ENCODE measurements at places on chromosomes 5 and 9. TPM values are rescaled to one million over a fixed set of nuclear protein-coding genes. Genes with fewer than 3 reads are reported as not detected.
A peak's percentile ranks its signal among the peaks of the same experiment; 100 is the strongest.

DNA sequence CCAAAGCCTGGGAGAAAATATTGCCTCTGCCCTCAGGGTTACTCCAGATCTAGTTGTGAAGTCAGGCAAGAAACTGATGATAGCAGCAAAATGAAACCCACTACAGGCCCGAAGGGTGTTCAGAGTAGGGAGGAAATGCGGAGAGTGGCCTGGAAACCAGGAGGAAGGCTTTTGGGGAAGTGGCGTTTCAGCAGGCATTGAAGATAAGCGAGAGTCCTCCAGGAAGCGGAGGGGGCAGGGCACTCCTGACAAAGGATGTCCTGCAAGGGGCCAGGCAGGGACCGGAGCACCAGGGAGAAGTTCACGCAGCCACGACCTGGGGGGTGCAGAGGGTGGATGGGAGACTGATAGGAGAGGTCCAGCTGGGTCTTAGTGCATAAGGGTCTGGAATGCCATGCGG is 7.8 kb upstream of the FOXI1 start:
- DNase-seq: no peak
- H3K4me3 ChIP-seq: no peak overlapping the region
- H3K27ac ChIP-seq: no peak overlapping the region
- no peaks in the 10 kb centered on the region for H3K36me3 ChIP-seq
- peaks cover 11% of the 10 kb centered on the region for H3K4me1 ChIP-seq

PCDHB6 gene
- total RNA-seq: 1.5 TPM

GRCh38 chr9:126125992-126126409 is 200.6 kb upstream of the MVB12B start:
- H3K4me1 ChIP-seq: no peaks in the 10 kb centered on the region
- no peaks in the 10 kb centered on the region for H3K27me3 ChIP-seq
- H3K36me3 ChIP-seq: no peaks in the 10 kb centered on the region
- no peak overlapping the region for H3K4me3 ChIP-seq

- no peaks in the 10 kb centered on the region for H3K36me3 ChIP-seq
- H3K27ac ChIP-seq: no peak overlapping the region
- peaks cover 9% of the 10 kb centered on the region for H3K4me1 ChIP-seq
- no peaks in the 10 kb centered on the region for H3K27me3 ChIP-seq
- DNase-seq: no peak
Observed at GRCh38 chr9:94956731-94957130, 230.2 kb downstream of the AOPEP start.

- no peaks in the 10 kb centered on the region for H3K36me3 ChIP-seq
- H3K4me1 ChIP-seq: peaks cover 25% of the 10 kb centered on the region
- H3K4me3 ChIP-seq: no peak overlapping the region
- no peak for DNase-seq
- no peak overlapping the region for H3K27ac ChIP-seq
- no peaks in the 10 kb centered on the region for H3K27me3 ChIP-seq
Observed at GRCh38 chr9:121631978-121632418, 19.4 kb upstream of the DAB2IP start.

GRCh38 chr5:14054965-14055963 is 87.9 kb upstream of the TRIO start:
- DNase-seq: no peak
- H3K4me1 ChIP-seq: no peaks in the 10 kb centered on the region
- H3K27ac ChIP-seq: no peak overlapping the region
- no peaks in the 10 kb centered on the region for H3K27me3 ChIP-seq

- H3K27me3 ChIP-seq: no peaks in the 10 kb centered on the region
- H3K36me3 ChIP-seq: no peaks in the 10 kb centered on the region
- no peak for DNase-seq
- H3K27ac ChIP-seq: no peak overlapping the region
- no peak overlapping the region for H3K4me3 ChIP-seq
Observed at GRCh38 chr9:21060919-21061561, 16.7 kb downstream of the IFNB1 start.

DNA sequence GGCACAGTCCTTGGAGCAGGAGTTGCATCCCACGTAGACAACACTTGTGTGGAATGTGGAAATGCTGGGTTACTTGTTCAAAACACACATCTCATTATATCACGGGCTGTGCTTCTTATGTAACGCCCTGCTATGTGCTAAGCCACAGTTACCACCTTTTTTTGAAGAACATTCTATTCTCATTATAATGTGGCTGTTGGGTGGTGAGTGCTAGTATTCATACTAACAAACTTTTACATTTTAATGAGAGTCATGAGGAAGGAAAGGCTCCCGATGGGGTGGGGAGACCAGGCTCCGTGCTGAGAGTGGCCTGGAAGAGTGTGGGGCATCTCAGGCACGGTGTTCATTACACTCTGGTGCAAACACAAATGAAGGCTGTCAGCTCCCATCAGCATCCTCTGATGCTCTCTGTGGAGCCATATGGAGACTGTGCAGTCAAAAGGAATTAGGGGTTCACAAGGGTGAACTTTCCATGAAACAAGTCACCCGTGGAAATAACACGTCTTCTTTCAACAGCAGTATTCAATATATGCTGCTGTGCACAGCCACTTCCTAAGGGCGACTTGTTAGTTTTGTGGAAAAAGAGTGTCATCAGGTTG is 153.1 kb upstream of the RAPGEF1 start:
- no peak overlapping the region for H3K27ac ChIP-seq
- DNase-seq: no peak

DNA sequence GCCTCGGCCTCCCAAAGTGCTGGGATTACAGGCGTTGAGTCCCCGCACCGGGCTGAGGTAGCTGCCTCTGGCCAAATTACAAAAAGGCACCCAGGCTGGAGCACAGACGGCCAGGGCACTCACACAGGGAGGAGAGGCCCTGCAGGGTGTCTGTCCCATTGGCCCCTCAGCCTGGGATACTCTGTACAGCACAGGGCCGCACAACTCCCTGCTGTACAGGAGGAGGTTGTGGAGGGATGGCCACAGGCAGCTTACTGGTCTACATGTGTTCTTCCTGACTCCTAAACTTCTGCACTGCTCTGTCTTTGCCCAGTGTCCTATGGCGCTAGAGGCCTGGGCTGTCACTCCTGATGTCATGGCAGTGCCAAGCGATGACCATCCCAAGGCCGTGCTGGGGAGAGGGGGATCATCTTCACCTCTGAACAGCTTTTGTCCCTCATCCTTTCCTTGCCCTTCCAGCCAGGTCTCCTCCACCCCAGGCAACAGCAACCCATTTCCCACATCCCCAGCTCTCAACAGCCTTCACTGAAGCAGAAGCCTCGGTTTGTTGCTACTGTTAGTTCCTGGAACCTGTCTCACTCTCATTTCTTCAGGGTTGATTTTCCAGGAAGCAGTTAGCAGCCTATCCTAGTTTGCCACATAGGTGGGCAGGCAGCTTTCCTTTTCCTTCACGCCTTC is 1.8 kb upstream of the CNOT6 start:
- peaks cover 17% of the 10 kb centered on the region for H3K4me1 ChIP-seq
- no peak for DNase-seq
- no peaks in the 10 kb centered on the region for H3K27me3 ChIP-seq
- no peak overlapping the region for H3K4me3 ChIP-seq
- H3K36me3 ChIP-seq: no peaks in the 10 kb centered on the region

- no peaks in the 10 kb centered on the region for H3K27me3 ChIP-seq
- peak; percentile 59 for DNase-seq
- H3K36me3 ChIP-seq: peaks cover 28% of the 10 kb centered on the region
- H3K27ac ChIP-seq: peak within 1 kb of the TSS; percentile 99
- peaks cover 18% of the 10 kb centered on the region for H3K4me1 ChIP-seq
Observed at GRCh38 chr5:163460562-163461171, at the start of gene HMMR. TSS of gene HMMR (plus strand) at chr5:163460632. CDS start at chr5:163460693, 61 bp downstream.

GRCh38 chr5:141743866-141744272 is 61.8 kb upstream of the ARAP3 start:
- no peak overlapping the region for H3K27ac ChIP-seq
- no peaks in the 10 kb centered on the region for H3K36me3 ChIP-seq
- H3K4me3 ChIP-seq: no peak overlapping the region
- peak; percentile 73 for DNase-seq
- peaks cover 58% of the 10 kb centered on the region for H3K4me1 ChIP-seq
- no peaks in the 10 kb centered on the region for H3K27me3 ChIP-seq

DNA sequence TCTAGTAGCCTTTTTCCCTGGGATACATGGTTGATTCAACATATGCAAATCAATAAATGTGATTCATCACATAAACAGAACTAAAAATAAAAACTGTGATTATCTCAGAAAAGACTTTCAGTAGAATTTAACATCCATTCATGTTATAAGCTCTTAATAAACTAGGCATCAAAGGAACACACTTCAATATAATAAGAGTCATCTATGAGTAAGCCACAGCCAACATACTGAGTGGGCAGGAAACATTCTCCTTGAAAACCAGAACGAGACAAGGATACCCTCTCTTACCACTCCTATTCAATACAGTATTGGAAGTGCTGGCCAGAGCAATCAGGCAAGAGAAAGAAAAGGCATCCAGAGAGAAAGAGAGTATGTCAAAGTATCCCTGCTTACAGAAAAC is 239.9 kb downstream of the ATPSCKMT start:
- no peak for DNase-seq
- H3K36me3 ChIP-seq: no peaks in the 10 kb centered on the region
- no peak overlapping the region for H3K27ac ChIP-seq

DNA sequence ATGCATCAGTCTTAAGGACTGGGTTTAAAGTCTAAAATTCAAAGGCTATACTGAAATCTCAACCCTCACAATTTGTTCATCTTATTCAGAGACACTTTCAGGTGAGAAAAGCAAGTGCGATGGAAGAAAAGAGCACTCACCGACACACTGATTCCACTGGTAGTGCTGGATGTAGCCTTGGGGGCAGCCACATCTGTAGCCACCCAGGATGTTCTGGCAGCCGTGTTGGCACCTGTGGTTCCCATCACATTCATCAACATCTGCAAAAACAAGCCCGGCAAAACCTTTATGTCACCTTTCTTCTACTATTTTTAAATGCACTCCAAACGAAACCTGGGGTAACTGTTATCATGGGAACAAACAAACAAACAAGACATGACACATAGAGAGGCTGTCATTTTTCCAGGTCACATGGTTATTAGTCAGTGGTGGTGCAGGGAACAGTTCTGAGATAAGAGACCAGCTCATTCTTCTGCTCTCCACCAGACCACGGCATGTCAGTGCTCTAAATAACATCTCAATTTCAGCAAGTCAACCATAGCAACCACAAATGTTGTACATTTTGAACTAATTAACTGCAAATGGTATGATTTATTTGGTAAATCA is 188.4 kb downstream of the SLC12A2 start:
- H3K4me3 ChIP-seq: no peak overlapping the region
- no peaks in the 10 kb centered on the region for H3K4me1 ChIP-seq
- no peak overlapping the region for H3K27ac ChIP-seq
- no peaks in the 10 kb centered on the region for H3K27me3 ChIP-seq
- no peak for DNase-seq

DNA sequence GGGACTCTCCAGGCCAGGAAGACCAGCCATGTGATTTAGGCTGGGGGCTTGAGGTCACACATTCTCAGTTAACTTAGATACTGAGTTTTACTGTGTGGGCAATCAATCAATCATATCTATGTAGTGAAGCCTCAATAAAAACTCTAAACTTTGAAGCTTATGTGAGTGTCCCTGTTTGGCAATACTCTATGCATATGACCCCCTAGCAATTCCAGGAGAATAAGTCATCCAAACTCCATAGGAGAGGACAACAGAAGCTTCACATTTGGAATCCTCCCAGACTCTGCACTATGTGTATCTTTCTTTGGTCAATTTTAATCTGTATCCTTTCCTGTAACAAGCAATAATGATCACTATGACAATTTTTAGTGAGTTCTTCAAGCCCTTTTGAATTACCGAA is 216.8 kb upstream of the RGMB start:
- H3K4me1 ChIP-seq: no peaks in the 10 kb centered on the region
- no peak overlapping the region for H3K27ac ChIP-seq
- H3K27me3 ChIP-seq: no peaks in the 10 kb centered on the region
- H3K36me3 ChIP-seq: no peaks in the 10 kb centered on the region
- no peak for DNase-seq
- no peak overlapping the region for H3K4me3 ChIP-seq

GRCh38 chr9:90838581-90839154 is 37.0 kb downstream of the SYK start:
- no peak for DNase-seq
- no peaks in the 10 kb centered on the region for H3K36me3 ChIP-seq
- H3K27me3 ChIP-seq: no peaks in the 10 kb centered on the region
- no peak overlapping the region for H3K27ac ChIP-seq
- no peak overlapping the region for H3K4me3 ChIP-seq

CARTPT gene
- not detected for total RNA-seq

IL13 gene
- total RNA-seq: not detected

Measured in neural progenitor cell (in vitro differentiated cells).